ENCODE measurements at places on chromosomes 1 and 21. TPM values are rescaled to one million over a fixed set of nuclear protein-coding genes. Genes with fewer than 3 reads are reported as not detected.

QSOX1 gene
- total RNA-seq = 72.1 TPM

FAM72D gene
- not detected for total RNA-seq

LRRC8B gene
- total RNA-seq = 9.0 TPM

RGS8 gene
- not detected for total RNA-seq

TNFRSF18 gene
- not detected for total RNA-seq

IL19 gene
- 0.76 TPM for total RNA-seq

CD2 gene
- total RNA-seq = 1.2 TPM

DSTYK gene
- 19.5 TPM for total RNA-seq

GJA4 gene
- total RNA-seq = 21.4 TPM

SPRR5 gene
- total RNA-seq = not detected

FALEC gene
- total RNA-seq = 0.88 TPM

NBPF6 gene
- total RNA-seq = not detected

PRELP gene
- total RNA-seq = 117 TPM

GRHL3 gene
- total RNA-seq = not detected

PAX7 gene
- not detected for total RNA-seq

IFI16 gene
- 69.4 TPM for total RNA-seq

NECTIN4 gene
- not detected for total RNA-seq

C1orf226 gene
- total RNA-seq = 5.1 TPM

SHE gene
- 44.5 TPM for total RNA-seq

PLA2G2C gene
- not detected for total RNA-seq

MYBPH gene
- total RNA-seq = not detected

RNU1-3 gene
- total RNA-seq = under 0.01 TPM

MNDA gene
- 12.6 TPM for total RNA-seq

DYRK1A gene
- 105 TPM for total RNA-seq

RXFP4 gene
- not detected for total RNA-seq

SLFNL1 gene
- 1.6 TPM for total RNA-seq

SCNM1 gene
- 29.3 TPM for total RNA-seq

S100A8 gene
- 24.7 TPM for total RNA-seq

PRAMEF33 gene
- total RNA-seq = not detected

TSPEAR gene
- not detected for total RNA-seq

ZNF695 gene
- not detected for total RNA-seq

PTP4A2 gene
- total RNA-seq = 567 TPM

HOOK1 gene
- total RNA-seq = 6.9 TPM

AMY1C gene
- not detected for total RNA-seq

OR2T35 gene
- not detected for total RNA-seq

ACTL8 gene
- not detected for total RNA-seq

FLG2 gene
- not detected for total RNA-seq
